ENCODE measurements at places on chromosomes 3 and 15. TPM values are rescaled to one million over a fixed set of nuclear protein-coding genes. Genes with fewer than 3 reads are reported as not detected.
A peak's percentile ranks its signal among the peaks of the same experiment; 100 is the strongest.

DNA sequence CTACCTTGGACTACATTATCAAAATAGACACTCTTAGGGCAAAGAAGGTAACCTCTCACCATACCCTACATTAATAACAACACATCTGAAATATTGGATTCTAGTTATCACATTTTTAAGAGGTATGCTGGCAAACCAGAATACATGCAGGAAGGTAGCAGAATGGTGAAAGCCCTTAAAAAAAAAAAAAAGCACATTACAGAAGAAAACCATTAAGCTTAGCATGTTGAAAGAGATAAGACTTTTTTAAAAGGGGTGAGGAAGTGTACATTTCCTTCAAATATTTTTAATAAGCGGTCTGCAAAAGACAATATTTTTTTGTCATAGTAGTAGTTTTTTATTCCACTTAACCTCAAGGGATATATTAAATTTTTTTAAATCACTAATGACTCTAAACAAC, 46.5 kb upstream of the WDR5B start:
- DNase-seq = no peak

FBXO40 gene
- not detected for total RNA-seq

- DNase-seq = peak; percentile 74
Measured at GRCh38 chr3:146187334-146187950, 26.5 kb upstream of the PLOD2 start.

DNA sequence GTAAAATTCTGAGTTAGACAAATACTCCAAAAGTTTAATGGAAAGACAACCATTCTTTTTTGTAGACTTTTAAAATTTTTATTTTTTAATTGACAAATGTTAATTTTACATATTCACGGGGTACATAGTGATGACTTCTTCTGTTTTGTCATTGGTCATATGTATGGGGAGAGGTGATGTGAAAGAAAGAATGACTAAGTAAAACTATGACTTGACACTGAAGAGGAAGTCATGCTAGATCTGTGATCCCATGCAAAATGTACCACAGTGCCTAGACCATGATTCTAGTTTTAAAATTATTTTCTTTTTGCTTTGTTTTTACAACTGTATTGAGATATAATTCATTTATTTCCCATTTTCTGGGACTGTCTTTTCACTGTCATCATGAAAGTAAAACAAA, 281.6 kb downstream of the MBNL1 start:
- no peak for DNase-seq

CGNL1 gene
- total RNA-seq = 0.86 TPM

- no peak for DNase-seq
Measured at GRCh38 chr15:60355148-60355857, 42.5 kb downstream of the ANXA2 start.

ZXDC gene
- total RNA-seq = 18.7 TPM
